ENCODE measurements at places on chromosomes 2 and 18.

GRCh38 chr18:74818516-74819175 lies 221.0 kb downstream of the ZNF407 start:
- no peak for DNase-seq

DNA sequence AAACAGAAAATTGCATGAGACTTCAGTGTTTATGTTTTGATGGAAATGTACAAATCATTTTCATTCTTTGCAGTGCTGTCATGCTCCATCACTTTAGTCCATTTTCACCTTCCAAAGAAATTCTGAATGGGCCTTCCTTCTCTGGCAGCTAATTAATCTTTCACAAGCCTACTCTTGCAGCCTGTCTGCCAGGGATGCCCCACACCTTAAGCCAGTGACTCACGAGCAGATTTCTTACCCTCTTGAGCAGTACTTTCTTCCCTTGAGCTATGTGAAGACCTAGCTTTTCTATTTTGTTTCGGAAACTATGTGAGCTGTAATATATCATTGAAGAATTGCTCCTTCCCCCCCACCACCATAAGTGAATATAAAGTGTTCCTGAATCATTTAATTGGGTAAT lies 404.3 kb upstream of the VWC2L start:
- no peak for DNase-seq

DNA sequence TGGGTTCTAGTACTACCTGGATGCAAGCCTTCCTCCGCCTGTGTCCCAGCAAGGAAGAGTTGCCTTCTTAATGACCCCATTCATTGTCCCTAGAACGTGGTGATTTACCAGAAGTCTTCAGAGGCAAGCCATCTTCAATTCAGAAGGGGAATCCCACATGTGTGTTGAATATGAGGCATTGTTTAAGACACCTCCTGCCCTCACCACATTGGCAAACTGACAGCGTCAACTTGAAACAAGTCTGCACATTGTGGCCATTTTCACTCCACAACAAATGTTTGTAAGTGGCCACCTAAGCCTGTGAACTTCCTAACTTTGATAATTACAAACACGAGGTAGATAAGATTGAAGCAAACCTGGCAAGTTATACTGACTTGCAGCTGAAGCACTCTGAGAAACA lies 83.7 kb downstream of the TCF7L1 start:
- DNase-seq: no peak

- DNase-seq: no peak
Measured at GRCh38 chr2:239118264-239118663, 270.4 kb downstream of the TWIST2 start.

- DNase-seq: no peak
Measured at GRCh38 chr2:206240327-206240726, 34.1 kb upstream of the ZDBF2 start.
